NCI-H146 (cell line): ENCODE measurements at places on chromosomes 5 and 9.

GRCh38 chr5:151615431-151615830, 24.3 kb upstream of the FAT2 start:
- DNase-seq, result no peak

DNA sequence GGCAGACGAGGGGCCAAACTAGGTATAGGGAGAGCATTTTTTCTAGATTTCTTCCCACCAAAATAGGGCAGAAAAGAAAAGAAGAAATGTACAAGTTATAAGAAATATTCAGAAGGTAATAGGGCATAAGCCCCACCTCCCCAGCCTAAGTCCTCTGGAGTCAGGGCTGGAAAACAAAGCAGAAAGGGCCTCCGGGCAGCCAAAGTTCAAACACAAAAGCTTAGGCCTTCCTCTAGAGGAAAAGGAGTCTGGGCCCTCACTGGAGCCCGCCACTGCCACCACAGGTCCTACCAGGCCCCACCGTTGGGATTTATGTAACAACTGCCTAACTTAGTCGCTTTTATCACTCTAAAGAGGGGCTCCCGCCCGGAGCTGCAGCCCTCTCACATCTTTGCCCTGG, 27.6 kb downstream of the TBC1D2 start:
- no peak for DNase-seq

DNA sequence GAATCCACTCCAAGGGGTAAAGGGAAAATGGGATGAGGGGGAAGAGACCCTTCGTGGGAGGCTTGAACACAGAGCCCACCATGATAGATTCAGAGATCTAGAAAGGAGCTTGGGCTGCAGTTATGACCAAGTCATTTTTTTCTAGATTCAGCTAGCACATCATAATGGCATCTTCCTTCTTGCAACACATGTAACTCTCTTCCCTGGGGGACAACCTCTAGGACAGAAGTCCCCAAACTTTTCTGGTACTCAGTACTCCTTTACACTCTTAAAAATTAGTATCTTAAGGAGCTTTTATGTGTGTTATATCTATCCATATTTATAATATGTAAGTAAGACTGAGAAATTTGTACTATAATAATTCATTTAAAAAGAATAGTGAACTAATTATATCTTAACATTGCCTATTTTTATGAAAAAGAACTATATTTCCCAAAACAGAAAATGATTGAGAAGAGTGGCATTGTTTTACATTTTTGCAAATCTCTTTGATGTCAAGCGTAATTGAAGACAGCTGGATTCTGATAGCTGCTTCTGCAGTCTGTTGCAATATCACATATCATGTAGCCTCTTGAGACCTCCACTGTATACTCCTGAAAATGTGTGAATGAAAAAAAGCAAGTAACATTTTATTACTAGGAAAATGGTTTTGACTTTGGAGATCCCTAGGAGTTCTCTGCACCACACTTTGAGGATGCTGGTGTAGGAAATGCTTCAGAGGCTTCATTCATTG, 875 bp downstream of the ACO1 start:
- DNase-seq, result no peak

DNA sequence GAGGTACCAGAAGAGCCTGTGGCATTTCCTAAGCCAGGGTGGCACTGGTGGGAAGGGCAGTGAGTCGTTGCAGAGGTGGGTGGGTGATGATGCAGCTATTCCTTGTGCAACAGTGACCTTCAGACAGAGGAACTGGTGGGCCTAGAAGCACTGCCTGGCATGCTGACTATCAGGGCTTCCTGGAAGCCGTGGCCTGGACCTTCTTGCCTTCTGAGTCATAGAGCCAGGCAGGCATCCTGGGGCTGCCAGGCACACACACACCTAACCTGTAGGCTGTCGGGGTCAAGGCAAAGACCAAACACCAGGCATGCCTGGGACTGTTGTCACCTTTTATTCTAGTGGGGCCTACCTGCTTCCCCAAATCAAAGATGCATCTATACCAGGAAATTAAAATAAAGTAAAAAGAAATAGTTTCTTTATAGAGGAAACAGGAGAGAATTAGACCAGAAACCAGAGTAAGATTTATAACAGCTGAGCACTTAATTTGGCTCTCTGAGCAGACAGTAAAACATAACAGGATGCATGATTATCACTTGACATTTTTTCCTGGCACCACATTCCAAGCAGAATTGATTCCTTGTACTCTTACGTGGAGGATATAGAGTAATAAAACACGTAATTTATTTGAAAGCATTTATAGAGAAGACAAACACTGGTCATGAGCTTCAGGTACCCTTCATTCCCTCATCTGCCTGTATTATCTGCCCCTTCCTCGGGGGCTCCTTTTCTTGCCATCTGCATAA, 25.1 kb downstream of the NANS start:
- no peak for DNase-seq

- DNase-seq, result peak; percentile 88
Measured at GRCh38 chr5:111223787-111224560, at the start of gene CAMK4. Gene CAMK4, plus strand, starts transcription at chr5:111224384. Its CDS starts 100 bp downstream, at chr5:111224484.

DNA sequence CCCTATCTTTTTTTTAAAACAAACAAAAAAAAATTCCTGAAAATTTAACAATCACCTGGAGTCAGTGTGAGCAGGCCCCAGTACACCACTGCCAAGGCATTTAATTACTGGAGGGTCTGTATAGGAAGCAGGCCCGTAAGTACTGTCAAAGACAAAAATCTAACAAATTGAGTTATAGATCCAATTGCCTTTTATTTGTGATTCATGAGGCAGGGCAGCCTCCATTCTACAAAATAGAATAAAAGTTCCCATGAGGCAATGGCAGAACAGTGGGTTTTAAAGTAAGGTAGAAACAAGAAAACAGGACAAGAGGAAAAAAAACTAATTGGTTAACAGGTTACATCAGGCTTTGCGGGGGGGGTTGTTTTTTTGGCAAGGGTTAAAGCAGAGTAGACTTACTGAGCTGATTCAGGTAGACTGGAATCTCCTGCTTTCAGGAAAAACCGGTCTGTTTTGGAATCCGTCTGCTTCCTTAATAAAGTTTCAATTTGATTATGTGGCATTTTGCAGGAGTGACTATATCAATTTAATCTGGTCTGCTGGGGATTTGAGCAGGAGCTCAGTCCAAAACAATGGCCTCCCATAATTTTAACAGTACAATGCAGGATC, 48.9 kb downstream of the AUH start:
- DNase-seq, result no peak

GRCh38 chr5:82640916-82641315, 362.8 kb upstream of the RPS23 start:
- no peak for DNase-seq

GRCh38 chr5:173234129-173234790, 746 bp downstream of the NKX2-5 start:
- peak; percentile 52 for DNase-seq

DNA sequence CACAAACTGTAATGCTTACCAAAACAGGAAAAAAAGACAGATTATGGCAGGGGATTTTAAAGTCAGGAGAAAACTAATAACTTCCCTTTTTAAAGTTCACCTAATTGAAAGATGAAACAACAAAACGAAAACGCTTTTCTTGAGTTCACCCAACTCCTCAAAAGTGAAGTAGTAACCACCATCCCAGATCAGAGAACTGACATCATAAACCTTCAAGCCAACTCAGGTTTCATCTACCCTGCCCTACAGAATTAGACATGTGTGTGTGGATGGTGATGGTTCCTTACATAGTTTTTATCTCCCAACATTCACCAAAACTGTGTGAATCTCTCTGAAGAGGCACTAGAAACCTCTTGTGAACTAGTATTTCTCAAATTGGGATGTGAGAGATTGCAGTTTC, 195.2 kb upstream of the PTGER4 start:
- DNase-seq, result no peak

GRCh38 chr5:108196276-108196675, 185.6 kb downstream of the FBXL17 start:
- DNase-seq, result no peak

GRCh38 chr5:97714424-97714823, 531.4 kb upstream of the RIOK2 start:
- no peak for DNase-seq

DNA sequence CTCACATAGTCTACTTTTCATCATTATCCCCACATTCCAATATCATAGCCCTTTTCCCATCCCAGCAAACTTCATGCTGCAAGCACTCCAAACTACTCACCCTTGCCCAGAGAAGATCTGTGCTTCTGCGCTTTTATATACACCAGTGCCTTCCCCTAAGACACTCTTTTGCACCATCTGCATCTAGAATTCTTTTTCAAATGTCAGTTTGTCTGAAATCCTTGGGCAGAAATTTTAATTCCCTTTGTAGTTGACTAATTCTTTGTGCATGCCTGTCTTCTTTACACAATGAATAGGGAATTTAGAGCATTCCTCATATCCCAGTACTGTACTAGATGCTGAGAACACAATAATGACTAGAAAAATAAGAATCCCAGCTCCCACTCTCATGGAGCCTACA, 298.9 kb downstream of the KCNN2 start:
- DNase-seq, result no peak
